Endothelial cell (in vitro differentiated cells): ENCODE measurements at places on chromosomes 3 and 15. TPM values are rescaled to one million over a fixed set of nuclear protein-coding genes. Genes with fewer than 3 reads are reported as not detected.

- H3K4me1 ChIP-seq, result peaks cover 3% of the 10 kb centered on the region
- DNase-seq, result no peak
- H3K36me3 ChIP-seq, result no peaks in the 10 kb centered on the region
- H3K27ac ChIP-seq, result no peak overlapping the region
- no peak overlapping the region for H3K4me3 ChIP-seq
Measured at GRCh38 chr3:29212789-29213433, 68.0 kb upstream of the RBMS3 start.

DNA sequence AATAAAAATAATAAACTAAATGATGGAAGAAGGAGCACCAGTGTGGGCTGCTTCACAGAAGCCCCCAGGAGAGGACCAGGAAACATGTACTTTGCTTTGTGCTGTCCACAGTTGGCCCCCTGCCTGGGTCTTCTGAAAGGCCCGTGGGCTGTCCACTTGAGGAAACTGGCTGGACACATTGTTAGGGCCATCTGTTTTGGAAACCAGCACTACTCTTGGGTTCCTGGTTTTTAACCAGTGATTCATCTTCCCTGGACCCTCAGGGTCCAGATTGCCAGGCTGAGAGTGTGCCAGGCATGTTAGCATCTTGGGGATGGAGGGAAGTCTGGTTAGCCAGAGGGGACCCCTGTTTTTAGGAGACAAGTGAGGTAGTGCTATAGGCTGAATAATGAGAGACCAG is 297.2 kb upstream of the C2CD4B start:
- no peak overlapping the region for H3K27ac ChIP-seq
- DNase-seq, result no peak
- no peaks in the 10 kb centered on the region for H3K36me3 ChIP-seq
- H3K4me3 ChIP-seq, result no peak overlapping the region

TBL1XR1 gene
- 156 TPM for total RNA-seq

DNA sequence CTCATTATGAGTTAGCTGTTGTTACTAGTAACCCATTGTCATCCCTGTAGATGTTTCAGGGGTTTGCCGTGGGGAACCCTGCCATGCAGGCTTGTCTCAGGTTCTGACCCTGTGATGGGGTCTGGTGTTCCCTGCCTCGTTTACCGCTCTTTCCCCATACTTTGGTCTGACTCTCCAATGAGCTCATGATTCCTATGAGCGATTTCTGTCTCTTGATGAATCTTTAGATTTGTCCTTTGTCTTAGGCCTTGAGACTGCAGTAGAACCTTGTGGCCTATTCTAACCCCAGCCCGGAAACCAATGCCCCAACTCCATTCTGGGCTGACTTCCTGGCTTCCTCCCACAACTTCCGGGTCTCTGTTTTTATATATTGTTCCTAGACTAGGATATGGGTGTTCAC is 11.3 kb upstream of the IQGAP1 start:
- H3K4me3 ChIP-seq, result no peak overlapping the region
- peaks cover 4% of the 10 kb centered on the region for H3K4me1 ChIP-seq
- H3K27me3 ChIP-seq, result peaks cover 3% of the 10 kb centered on the region
- peaks cover 4% of the 10 kb centered on the region for H3K36me3 ChIP-seq

- no peak overlapping the region for H3K4me3 ChIP-seq
- H3K27me3 ChIP-seq, result no peaks in the 10 kb centered on the region
- H3K27ac ChIP-seq, result no peak overlapping the region
- no peaks in the 10 kb centered on the region for H3K4me1 ChIP-seq
Measured at GRCh38 chr3:175066617-175067415, 207.7 kb downstream of the NAALADL2 start.

POPDC2 gene
- 2.0 TPM for total RNA-seq

TRAIP gene
- 6.2 TPM for total RNA-seq

GRCh38 chr3:168581771-168582225 is 486.1 kb upstream of the GOLIM4 start:
- no peak for DNase-seq
- H3K4me3 ChIP-seq, result no peak overlapping the region
- no peaks in the 10 kb centered on the region for H3K36me3 ChIP-seq
- H3K4me1 ChIP-seq, result peaks cover 8% of the 10 kb centered on the region
- H3K27ac ChIP-seq, result no peak overlapping the region
- no peaks in the 10 kb centered on the region for H3K27me3 ChIP-seq

TEX55 gene
- total RNA-seq, result not detected

DNA sequence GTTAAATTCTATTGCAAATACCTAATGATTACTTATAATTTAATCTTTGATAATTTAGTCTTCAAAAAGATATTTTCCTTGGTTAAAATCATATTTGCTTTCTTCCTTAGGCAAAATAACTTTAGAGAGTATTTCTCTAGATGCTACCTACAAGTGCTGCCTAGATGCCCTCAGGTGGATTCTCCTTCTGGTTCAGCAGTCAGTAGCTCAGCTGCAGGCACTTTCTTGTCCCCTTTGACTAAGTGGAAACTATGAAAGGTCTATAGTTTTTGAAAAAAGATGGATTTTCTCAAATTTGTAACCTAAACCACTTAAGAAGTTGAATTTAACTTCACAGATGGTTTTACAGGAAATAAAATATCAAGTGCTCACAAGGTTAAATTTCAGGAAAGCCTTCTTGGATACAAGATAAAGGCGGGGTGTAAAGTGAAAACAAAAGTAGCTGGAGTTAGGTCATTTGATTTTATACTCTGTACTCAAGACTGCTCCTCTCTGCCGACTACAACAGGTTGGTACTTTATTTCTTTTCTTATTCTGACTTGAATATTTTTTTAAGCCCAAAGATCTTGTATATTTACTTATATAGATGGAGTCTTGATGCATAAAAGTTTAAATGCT is at the start of gene ACKR4:
TSS of gene ACKR4 (plus strand) at position 455 of the 618 bp plus-strand sequence. CDS start 3,128 bp downstream, outside the sequence.
- H3K27ac ChIP-seq, result no peak within 1 kb of the TSS
- H3K4me1 ChIP-seq, result peaks cover 5% of the 10 kb centered on the region
- H3K4me3 ChIP-seq, result no peak within 1 kb of the TSS
- DNase-seq, result no peak
- peaks cover 5% of the 10 kb centered on the region for H3K36me3 ChIP-seq
- no peaks in the 10 kb centered on the region for H3K27me3 ChIP-seq

SNX1 gene
- total RNA-seq, result 128 TPM
